ENCODE measurements at places on chromosomes 11 and 22.
A peak's percentile ranks its signal among the peaks of the same experiment; 100 is the strongest.

DNA sequence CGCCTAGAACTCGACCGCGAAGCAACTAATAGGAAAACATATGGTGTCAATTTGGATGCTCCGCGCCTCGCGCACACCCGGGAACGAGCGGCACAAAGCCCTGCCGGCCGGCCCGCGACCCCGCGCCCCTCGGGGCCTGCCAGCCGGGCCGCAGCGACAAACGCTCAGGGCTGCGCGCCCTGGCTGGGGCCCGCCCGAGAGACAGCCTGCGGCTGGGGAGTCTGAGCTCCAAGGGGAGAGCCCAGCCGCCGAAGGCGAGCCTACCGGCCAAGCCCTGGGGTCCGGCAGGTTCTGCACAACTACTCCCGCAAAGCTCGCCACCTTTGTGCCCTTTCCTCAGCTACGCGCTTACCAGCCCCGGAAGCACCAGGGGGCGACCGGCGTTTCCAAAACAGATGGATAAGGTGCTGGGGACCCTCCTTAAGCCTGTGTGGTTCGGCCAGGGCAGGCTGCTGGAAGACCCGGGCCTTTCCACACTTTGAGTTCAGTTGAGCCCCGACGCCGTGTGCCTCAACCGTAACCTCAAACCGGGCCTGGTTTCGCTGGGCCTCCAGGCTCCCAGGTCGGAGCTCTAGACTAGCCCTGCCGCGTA is 6.0 kb downstream of the PAX6 start:
- no peak for DNase-seq

GRCh38 chr11:100923555-100923954 is 206.1 kb downstream of the PGR start:
- DNase-seq: peak; percentile 72

DNA sequence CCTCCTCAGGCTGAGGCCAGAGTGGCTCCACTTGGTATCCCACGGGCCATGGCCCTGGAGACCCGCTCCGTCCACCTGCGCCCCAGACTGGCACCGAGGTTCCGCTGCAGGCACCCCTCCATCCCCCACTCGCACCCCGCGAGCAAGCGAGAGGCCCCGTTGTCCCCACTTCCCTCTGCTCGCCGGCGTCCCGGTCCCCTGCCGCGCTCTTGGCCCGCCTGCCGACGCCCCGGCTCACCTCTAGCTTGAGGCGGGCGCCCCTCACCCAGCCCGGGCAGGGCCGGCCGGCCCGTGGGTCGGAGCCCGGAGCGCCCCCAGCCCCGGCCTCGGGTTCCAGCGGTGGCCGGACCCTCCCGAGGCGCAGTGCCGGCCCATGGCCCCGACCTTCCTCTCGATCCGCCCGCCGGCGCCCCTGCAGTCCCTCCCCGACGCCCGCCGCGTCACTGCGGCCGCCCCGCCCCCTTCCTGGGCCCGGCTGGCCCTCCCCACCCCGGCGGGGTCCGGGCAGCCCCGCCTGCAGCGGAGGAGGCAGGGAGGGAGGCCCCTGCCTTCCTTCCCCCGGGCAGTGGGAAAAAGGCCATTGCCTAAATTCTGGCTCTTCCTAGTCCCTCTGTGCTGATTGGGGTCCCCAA is at the start of gene PITPNM1:
PITPNM1 (minus strand) TSS at position 414 of the 632 bp plus-strand sequence. CDS start 1,183 bp downstream, outside the sequence.
- peak; percentile 46 for DNase-seq

- DNase-seq: no peak
These were observed 32.0 kb downstream of the POU2AF3 start for GRCh38 chr11:111330234-111330893.

DNA sequence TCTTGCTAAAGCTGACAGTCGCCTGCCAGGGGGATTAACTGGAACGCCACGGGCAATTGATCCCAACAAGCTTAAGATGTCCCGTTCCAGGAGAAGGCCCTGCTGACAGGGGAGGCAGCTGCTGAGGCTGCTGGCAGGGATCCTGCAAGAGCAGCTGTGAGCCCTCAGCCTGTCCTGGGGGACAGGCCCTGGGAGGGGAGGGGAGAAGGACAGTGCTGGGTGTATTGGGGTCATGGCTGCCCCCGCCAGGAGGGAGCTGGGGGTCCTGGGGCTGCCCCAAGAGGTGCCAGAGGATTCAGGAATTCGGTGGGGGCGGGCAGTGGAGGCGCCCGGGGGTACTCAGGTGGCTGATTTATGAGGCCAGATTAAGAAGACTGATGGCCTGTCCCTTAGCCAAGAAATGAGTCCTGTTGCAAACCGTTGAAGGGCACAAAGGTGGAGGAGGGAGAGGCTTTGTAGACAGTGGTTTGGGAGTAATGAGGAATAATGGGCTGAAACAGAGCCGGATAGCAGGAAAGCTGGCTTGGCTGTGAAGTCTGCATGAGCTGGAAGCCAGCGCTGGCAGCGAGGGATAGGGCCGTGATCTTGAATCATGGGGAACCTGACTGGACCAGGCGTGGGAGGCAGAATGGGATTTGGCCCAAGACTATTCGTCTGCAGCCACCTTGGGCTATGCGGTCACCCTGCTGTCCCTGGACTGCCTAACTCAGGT is 133.5 kb downstream of the CACNA1I start:
- no peak for DNase-seq

DNA sequence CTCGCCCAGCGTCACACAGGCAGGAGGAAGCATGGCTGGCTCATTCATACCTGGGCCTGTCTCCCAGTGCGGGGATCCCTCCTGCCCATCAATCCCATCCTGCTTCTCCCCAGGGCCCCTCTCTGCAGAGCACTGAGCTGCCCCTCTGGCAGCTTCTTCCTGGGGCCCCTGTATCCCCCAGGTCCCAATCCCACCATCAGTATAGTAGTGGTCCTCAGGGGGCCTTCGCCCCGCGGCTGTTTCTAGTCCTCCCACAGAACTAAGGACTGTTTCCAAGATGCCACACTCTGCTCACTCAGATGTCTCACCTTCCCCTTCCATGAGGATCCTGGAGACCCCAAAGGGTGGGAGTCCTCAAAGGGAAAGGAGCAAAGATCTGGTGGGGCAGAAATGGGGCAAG is 97.6 kb downstream of the PDE2A start:
- DNase-seq: no peak

GRCh38 chr22:49139492-49140151 is 688.1 kb downstream of the BRD1 start:
- DNase-seq: no peak
